Activated CD4-positive, alpha-beta T cell treated with anti-CD3 and anti-CD28 coated beads, Interleukin-2, Interleukin-4, amounts not matched to agents 100 ng/mL and 50 ng/mL, durations not matched to agents 16 hours and 8 hours (primary cell): ENCODE measurements at places on chromosomes 4 and X.

DNA sequence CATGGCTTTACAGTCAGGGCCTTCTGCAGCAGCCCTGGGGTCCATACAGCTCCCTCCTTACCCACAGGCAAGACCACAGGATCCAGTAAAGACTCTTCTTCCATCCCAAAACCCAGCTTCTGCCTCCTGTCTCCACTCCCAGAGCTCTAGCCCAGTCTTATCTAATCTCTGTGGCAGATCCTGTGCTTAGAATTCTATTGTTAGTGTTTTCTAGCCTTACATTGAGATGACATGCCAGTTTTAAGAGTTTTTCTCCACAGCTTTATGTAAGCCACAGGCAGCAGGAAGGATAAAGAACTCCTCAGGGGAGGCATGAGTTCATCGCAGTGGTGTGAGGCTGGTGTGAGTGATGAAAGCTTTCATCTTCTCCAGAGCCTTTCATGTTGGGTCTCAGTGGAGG lies 129.1 kb downstream of the RCHY1 start:
- no peak for DNase-seq

DNA sequence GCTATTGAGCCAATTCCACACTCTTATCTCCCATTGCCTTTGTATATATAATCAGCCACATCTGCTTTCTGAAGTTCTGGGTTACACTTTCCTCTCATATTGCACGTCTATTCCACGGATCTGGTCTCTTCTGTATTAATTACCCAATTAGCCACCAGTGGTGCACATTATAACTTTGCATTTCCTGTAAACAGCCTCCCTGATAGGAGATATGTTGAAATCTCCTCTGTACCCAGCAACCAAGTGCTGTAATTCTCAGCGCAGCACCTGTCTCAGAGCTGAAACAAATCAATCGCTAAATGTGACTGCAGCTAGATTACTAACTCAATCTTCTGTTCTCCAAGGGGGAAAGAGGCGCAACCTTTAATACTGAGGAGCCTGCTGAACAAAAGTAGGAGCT lies 326.4 kb downstream of the SLITRK2 start:
- DNase-seq: no peak

GRCh38 chrX:65196758-65197360 lies 220.6 kb upstream of the ZC4H2 start:
- DNase-seq: no peak

GRCh38 chr4:179607003-179607402 lies 2164.8 kb upstream of the AGA start:
- no peak for DNase-seq

GRCh38 chr4:15398732-15399131 lies 29.1 kb upstream of the C1QTNF7 start:
- no peak for DNase-seq

- no peak for DNase-seq
These were observed 45.4 kb downstream of the CHST7 start for GRCh38 chrX:46618947-46619346.

- DNase-seq: no peak
These were observed 25.9 kb downstream of the HTRA3 start for GRCh38 chr4:8295471-8295870.

- DNase-seq: no peak
These were observed 25.4 kb downstream of the SORCS2 start for GRCh38 chr4:7217474-7218321.

DNA sequence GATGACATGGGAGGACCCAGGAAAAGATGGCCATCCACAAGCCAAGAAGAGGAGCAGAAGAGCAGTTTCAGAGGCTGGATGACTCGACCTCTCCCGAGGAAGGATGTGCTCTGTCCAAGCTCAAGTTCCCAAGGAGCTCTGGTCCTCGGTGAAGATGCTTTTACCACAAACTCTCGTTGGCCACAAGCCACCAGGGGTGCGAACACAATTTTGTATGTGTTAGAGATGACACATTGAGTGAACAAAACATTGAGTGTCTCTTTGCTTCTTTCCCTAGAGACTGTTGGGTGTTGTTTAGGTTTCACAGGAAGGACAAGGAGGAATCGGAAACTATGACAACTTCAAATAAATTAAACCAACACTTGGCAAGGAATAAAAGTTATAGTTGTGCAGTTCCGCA lies 26.3 kb downstream of the FGFBP1 start:
- no peak for DNase-seq

DNA sequence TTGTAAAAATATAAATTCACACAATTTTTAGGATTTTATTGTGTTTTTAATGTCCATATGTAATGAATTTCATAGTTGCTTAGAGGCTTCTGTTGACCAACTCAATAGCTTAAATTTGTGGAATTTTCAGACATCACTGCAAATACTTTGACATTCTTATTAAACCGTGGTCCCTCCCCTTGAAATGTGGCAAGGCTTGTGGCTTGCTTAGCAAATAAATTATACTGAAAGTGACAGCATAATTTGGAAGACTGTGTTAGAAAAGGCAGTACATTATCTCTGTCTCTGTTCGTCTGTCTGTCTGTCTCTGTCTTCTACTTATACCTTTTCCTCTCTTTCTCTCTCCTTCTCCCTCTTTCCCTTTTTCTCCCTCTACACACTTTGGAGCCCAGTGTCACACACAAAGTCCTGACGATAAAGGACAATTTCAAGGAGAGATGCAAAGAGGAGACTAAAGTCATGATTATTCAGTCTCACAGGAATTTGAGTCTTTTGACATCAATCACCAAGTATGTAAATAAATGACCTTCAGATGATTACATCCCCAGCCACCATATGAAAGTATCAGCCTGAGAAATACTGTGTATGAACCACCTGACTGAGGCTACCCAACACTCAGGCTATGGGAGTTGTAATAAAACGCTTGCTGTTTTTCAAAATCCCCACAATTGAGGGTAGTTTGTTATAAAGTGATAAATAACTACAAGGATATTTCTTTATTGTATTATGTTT lies 21.0 kb upstream of the UGT2B7 start:
- DNase-seq: no peak

- peak; percentile 10 for DNase-seq
These were observed 60.4 kb upstream of the TAF9B start for GRCh38 chrX:78199851-78200250.

- no peak for DNase-seq
These were observed 45.3 kb downstream of the SHOX start for GRCh38 chrX:675955-676295.

- DNase-seq: no peak
These were observed 11.6 kb downstream of the ABCD1 start for GRCh38 chrX:153736071-153736820.

DNA sequence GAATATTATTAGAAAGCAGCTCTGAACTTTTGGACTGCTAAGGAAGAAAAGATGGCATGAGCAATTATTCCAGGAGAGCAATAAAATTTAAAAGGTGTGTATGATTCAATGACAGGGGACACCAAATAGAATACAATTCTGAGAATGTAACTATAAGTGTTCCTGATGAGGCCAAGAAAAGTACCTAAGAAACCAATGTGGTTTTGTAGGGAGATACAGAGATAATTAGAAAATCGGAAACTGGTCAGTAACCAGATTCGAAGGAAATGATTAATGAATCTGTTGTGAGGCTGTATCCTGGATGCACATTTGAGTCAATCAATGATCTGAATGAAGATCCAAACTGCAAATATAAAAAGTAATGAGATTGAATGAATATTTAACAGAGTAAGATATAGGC lies 6.0 kb downstream of the NOA1 start:
- peak; percentile 34 for DNase-seq

GRCh38 chr4:18155067-18156041 lies 133.8 kb upstream of the LCORL start:
- DNase-seq: no peak

DNA sequence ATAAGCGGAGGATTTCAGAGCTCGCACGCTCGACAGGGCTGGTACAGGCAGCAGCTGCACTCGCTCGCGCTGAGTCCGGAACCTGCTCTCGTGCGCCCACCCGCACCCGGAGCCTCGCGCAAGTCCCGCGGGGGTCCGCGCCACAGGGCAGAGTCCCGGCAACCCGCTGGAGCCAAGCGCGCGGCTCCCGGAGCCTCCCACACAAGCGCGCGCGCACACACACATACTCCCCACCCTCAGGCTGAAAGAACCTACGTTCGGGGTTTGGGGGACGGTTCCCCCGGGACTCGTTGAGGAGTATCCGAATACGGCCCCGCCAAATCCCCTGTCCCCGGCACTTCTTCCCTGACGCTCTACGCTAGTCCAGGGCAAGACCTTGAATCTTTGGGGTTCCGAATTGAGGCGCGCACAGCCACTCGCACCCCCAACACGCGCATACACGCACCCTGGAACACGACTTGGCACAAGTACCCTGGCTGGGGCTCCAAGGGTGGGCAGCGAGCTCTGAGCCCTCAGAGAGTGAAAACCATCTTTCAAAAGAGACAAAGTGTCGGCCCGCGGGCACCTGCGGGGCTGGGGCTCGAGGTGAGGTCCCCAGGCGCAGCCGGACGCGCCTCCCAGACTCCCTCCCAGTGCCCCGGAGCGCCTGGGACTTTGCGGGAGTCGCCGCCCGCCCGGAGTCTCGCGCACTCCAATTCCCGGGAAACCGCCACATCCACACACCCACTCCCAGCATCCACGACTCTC lies 952 bp downstream of the ANOS1 start:
- no peak for DNase-seq

- DNase-seq: no peak
These were observed 31.8 kb upstream of the AGA start for GRCh38 chr4:177473991-177474390.

- DNase-seq: no peak
These were observed 926.1 kb downstream of the FAM133A start for GRCh38 chrX:94600077-94600476.

DNA sequence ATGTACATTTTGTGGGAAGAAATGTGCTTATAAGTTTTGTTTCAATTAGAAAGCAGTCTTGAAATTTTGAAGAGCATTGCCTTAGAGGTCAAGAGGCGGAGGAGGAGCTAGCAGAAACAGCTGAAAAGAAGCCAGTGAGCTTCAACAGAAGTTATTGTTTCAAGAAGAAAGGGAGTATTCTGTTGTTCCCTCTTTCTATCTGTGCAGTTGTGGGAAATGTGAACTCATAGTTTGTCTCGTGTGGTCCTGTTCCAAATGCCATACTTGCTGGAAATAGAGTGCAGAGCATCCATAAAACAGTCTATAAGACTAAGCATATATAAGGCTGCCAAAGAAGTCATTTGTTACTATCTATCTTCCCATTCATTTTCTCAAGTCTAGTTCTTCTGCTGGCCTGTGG lies 1015.7 kb downstream of the DMD start:
- DNase-seq: no peak

DNA sequence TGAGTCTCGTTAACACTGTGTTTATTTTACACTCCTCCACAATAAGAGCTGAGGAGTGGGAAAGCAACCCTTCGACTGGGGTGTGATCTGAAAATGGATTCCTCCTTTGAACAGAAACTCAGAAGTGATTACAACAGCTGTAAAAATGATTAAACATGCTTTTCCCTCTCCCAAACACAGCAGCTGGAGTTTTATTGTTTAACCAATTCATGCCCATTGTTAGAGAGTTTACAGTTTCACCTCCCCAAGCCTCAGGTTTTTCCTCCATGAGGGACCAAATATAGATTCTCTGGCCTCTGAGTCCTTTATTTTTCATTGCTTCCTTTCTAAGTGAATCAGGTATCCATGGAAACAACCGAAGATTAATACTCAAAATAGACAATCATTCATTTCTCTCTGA lies 263.0 kb upstream of the TAPT1 start:
- no peak for DNase-seq
